T-helper 22 cell (primary cell): ENCODE measurements at places on chromosomes 11 and 22.

- no peak for DNase-seq
These were observed 7.0 kb upstream of the KCNE3 start for GRCh38 chr11:74474316-74474715.

DNA sequence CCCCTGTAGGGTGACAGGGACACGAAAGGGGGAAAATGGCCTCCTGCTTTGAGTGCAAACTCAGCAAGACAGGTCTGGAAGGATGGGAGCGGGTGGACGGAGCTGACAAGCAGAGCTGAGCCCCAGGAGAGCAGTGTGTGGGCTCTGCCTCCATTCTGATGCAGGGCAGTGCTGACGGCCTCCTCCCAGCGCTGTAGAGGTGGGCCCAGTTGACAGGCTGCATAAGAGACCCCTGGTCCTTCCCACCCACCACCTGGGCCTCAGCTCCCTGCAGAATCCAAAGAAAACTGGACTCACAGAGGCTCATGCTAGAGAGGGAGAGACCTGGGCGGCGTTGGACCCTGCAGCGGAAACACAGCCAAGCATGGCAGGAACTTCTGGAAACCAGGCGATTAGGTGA lies 1113.4 kb downstream of the BRD1 start:
- DNase-seq, result no peak

- DNase-seq, result no peak
These were observed 455.8 kb downstream of the LRRC4C start for GRCh38 chr11:41003339-41004282.

GRCh38 chr11:14446701-14447169 lies 52.9 kb downstream of the COPB1 start:
- DNase-seq, result no peak

DNA sequence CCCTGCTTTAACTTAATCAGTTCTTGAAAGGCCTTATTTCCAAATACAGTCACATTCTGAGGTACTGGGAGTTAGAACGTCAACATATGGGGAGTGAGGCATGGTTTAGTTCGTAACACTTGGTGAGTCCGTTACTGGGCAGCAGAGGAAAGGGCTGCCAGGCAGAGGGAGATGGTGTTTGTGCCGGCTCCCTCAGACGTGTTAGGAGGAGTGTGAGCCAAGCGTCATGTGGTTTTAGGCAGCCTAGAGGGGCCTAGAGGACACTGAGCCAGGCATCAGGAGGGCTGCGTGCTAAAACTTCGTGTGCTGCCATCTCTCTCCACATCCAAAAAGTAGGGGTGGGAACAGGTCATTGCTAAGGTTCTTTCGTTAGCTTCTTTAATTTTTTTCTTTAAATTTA lies 10.2 kb downstream of the BCR start:
- DNase-seq, result no peak

DNA sequence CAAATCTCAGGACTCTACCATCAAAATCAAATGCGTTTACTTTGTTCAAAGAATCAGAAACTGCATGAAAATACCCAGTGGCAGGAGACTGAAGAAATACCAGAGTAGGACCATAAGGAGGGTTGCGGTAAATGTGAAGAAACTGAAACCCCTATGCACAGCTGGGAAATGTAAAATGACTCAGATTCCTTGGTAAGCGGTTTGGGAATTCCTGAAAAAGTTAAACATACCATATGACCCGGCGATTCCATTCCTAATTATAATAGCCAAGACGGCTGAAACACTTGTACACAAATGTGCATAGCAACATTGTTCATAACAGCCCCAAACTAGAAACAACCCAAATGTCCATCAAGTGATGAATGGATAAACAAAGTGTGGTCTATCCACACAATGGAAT lies 114.1 kb upstream of the GRAMD1B start:
- DNase-seq, result no peak

DNA sequence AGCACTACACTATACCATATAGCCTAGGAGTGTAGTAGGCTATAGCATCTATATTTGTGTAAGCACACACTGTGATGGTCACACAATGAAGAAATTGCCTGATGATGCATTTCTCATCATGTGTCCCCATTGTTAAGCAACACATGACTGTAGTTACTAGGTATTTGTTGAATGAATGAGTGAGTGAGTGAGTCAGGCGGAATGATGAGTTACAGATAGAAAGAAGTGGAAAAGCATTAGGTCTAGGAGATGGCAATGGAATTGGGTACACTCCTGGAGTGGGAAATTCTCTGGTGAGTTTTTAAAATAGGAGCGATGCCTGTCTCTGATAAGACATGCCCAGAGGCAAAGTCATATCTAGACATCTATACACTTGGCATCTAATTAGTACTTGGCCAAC lies 160.5 kb upstream of the TBCEL start:
- DNase-seq, result no peak

GRCh38 chr11:3831378-3832239 lies 9.2 kb downstream of the RHOG start:
- DNase-seq, result no peak

- no peak for DNase-seq
These were observed 22.5 kb downstream of the COMMD9 start for GRCh38 chr11:36266767-36267166.

DNA sequence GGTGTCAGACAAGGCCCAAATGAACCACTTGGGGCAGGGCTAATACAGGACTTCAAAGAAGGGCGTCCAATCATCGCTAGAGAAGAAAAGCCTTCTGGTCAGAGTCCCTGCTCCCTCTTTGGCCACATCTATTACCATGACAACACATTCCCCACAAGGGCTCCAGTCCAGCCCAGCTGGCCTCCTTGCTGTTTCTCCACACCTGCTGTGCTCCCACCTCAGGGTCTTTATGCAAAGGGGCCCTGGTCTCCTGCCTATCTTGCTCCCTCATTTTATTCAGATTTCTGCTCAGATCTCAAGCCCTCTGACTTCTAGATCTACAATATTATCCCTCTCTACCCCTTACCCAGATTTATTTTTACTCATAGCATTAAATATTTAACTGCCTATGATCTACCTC lies 58.0 kb upstream of the KIRREL3 start:
- no peak for DNase-seq

GRCh38 chr22:25071720-25072119 lies 119.2 kb downstream of the KIAA1671 start:
- no peak for DNase-seq

DNA sequence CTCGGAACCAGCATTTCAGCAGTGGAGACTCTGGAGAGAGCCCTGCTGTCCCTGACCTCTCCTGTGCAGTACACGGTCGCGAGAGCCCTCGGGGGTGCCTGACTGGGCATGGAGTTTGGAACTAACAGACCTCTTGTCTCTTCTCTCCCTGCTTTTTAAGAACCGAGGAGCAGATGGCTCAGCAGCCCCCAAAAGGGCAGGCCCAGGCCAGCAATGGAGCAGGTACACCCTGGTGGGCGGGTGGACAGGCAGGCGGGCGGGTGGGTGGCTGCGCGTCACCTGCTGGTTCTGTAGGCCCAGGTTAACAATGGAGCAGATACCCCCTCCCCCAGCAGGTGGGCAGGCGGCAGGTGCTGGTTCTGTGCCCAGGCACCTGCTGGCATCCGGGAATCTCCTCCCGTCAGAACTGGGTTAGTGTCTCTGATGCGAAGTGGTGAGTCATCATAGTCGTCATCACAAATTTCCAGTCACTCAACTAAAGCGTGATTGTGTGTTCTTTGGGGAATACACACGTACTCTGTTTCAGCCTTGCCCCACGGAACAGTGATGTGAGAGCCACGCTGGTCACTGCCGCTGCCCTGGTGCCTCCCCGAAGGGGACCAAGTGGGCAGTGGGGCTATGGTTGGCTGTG lies 41.1 kb downstream of the GRAMD4 start:
- DNase-seq, result peak; percentile 69

GRCh38 chr11:107751082-107751481 lies 39.2 kb upstream of the SLN start:
- no peak for DNase-seq

DNA sequence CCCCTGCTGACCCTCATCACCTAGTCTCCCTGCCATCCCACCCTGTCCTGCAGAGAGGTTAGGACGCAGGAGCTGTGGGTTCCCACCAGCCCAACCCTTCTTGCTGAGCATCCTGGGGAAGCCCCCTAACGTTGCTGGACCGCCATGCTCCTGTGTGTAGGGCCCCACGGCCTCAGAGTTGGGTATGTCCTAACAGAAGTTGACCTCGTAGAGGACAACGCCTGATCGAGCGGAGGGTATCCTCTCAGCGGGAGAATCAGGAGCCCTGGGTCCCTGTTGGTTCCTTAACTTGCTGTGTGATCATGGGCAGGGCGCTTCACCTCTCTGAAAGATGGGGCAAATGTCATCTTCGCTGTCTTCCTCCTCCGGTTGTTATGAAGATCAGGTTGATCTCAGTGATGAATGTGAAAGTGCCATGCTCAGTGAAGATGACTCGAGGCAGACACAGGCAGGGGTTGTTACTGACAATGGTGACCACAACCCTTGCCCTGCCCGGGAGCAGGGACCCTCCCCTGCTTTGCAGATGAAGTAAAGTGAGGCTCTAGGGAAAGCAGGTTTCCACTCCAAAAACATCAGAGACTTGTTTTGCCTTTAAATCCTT lies 19.3 kb upstream of the CD5 start:
- DNase-seq, result no peak

- DNase-seq, result no peak
These were observed 37.4 kb downstream of the CEP57 start for GRCh38 chr11:95827696-95828095.

DNA sequence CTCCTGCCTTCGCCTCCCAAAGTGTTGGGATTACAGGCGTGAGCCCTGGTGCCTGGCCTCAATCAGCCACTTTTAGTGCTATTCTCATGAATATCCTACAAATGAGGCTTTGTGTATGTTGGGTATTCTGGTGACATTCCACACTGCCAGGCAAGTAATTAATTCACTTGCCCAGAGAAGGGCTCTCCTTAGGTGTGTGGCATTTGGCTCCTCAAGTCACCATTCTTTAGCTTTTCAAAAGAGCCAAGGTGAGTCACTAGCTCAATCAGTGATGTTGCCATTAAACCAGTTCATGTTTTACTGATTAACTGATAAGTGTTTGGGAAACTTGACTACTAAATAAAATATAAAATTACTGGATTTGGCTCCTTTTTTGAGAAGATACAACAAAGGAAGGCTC lies 52.2 kb downstream of the SLC25A17 start:
- DNase-seq, result no peak
